ENCODE measurements at places on chromosomes 3 and 15.

DNA sequence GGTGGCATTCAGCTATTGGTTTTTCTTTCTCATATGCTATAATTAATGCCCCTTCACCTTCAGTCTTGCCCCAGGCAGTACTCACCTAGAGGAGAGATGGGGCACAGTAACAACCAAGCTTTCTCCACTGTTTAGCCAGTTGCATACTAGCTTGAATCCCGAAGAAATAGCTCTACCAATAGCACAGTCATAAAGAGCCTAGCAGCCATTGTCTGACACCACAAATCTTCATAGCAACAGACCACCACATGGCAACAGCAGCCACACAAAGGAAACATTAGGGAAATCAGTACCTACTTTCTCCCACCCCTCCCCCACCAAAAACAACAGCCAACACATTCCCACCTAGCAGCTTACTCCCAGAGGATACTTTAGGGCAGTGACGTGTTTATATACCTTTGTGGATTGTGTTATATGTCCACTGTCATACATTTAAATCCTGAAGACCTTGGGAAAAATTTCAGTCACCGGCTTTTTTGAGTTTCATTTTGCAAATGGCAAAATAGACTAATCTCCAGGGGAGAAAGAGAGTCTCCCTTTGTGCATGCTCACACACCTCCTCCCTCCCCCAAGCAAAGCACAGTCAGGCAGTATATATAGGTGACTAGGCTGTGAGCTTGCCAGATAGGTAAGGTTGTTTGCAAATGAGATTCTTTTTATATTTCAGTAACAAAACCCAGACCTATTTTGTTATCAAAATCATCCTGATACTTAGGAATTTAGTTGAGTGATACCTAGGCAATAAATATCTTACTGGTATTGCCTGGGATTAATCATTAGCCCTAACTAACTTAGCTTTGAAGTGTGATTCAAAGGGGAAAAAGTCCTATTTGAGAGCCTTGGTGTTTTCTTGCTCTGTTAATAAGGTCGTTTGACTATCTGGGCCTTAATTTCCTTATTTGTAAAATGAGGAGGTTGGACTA lies 140.6 kb downstream of the RBPMS2 start:
- peak; percentile 74 for DNase-seq

- no peak for DNase-seq
Measured at GRCh38 chr3:71309342-71309741, 274.2 kb downstream of the FOXP1 start.

GRCh38 chr15:58235961-58236360 lies 97.8 kb downstream of the AQP9 start:
- no peak for DNase-seq

GRCh38 chr15:77657634-77658238 lies 25.0 kb upstream of the LINGO1 start:
- DNase-seq = no peak

DNA sequence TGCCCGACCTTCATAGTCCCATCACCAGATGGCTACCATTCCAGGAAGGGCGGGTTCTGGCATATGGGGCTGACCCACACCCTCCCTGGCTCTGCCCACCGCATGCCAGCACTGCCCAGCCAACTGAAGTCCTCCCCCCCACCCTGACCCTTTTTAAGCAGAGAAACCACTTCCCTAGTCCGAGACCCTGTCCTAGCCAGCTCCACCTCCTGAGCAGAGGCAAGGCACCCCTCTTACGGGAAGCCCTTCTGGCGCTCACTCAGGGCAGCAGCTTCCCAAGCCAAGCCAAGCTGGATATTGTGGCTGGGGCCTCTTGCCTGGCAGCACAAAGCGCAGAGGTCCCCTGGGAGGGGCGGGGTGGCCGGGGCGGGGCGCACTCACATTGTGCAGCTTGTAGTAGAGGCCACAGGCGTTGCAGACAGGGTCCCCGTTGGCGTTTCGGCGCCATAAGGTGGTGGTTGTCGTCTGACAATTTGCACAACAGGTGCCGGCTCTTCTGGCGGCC lies 11.5 kb downstream of the GATA2 start:
- no peak for DNase-seq

- DNase-seq = no peak
Measured at GRCh38 chr3:94036909-94037507, 8.6 kb upstream of the STX19 start.

GRCh38 chr3:177468331-177468730 lies 271.0 kb upstream of the TBL1XR1 start:
- no peak for DNase-seq

GRCh38 chr15:70267879-70268278 lies 170.2 kb upstream of the TLE3 start:
- no peak for DNase-seq

- no peak for DNase-seq
Measured at GRCh38 chr3:187719628-187720336, 17.4 kb upstream of the RTP2 start.

GRCh38 chr3:119676020-119676419 lies 1.2 kb downstream of the COX17 start:
- DNase-seq = no peak

- no peak for DNase-seq
Measured at GRCh38 chr3:173796890-173797289, 399.3 kb downstream of the NLGN1 start.

- no peak for DNase-seq
Measured at GRCh38 chr3:185340751-185341150, 22.2 kb upstream of the MAP3K13 start.

- DNase-seq = no peak
Measured at GRCh38 chr3:154356009-154356408, 31.7 kb upstream of the DHX36 start.

- no peak for DNase-seq
Measured at GRCh38 chr3:130963878-130964277, 62.7 kb downstream of the ASTE1 start.

DNA sequence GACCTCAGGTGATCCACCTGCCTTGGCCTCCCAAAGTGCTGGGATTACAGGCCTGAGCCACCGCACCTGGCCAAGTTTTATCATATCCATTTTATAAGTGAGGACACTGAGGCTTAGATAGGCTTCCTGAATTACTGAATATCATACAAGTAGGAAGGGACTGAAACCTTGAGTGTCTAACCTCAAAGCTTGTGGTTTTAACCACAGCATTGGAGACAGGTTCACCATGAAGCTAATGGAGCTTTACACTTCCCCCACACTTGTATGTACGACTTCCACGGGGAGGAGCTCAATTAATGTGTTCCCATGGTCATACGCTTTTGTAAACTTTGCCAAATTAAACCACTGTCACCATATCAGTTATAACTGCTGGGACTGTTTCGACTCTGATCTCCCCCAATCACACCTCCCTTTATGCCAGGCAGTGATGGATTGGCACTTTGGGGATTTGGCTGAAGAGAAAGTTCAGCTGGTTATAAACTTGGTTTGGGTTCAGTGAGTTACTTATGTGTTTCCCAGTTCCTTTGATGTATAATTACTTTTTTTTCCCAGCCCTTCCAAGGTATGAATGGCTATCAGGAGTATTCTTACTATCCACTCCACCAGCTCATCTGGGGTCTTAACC lies 38.4 kb upstream of the MEIS2 start:
- DNase-seq = no peak

Measured in endothelial cell (in vitro differentiated cells).